A673 (cell line): ENCODE measurements at places on chromosomes 13 and 19.

DNA sequence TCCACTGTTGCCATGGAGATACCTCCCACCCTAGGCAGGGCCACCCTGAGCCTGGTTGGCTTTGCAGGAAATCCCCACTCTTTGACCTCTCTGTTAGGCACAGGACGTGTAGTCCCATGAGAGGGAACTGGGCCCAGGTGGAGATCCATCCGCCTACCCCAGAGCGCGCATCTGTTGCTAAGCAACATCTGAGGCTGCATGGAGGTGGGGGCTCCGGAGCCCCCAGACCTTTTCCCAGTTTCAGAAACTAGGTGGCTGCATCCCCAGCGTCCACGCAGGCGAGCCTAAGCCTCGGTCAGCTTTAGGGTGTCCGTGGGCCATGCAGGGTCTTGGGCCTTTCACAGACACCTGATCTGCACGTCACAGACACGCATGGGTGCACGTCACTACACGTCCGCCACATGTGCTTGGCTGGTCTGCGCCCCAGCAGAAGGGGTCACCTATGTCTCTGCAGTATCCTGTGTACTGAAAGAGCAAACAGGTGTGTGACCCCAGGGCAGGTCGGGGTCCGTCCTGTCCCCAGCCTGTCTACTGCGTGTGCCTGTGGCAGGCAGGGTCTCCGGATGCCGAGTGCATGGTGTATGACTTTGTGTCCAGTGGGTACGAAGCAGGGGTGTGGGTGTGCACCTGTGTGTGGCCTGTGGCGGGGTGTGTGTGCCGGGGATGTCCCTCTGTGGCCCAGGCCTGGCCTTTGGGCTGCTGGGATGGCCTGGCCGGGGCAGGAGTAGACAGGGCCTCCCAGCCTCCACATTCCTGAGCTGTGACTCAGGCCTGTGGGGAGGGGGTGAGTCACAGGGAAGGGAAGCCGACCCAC is 4.1 kb upstream of the CIRBP start:
- no peaks in the 10 kb centered on the region for H3K27me3 ChIP-seq
- DNase-seq, result peak; percentile 80
- H3K4me3 ChIP-seq, result no peak overlapping the region
- peak overlapping the region; percentile 47 for H3K27ac ChIP-seq

GRCh38 chr19:56765137-56765536 is 75.4 kb downstream of the PEG3 start:
- H3K36me3 ChIP-seq, result no peaks in the 10 kb centered on the region
- no peaks in the 10 kb centered on the region for H3K27me3 ChIP-seq
- H3K4me1 ChIP-seq, result no peaks in the 10 kb centered on the region
- H3K4me3 ChIP-seq, result peak overlapping the region; percentile 39

- H3K4me1 ChIP-seq, result no peaks in the 10 kb centered on the region
- no peak overlapping the region for H3K27ac ChIP-seq
- no peaks in the 10 kb centered on the region for H3K36me3 ChIP-seq
- no peak for DNase-seq
- no peaks in the 10 kb centered on the region for H3K27me3 ChIP-seq
Measured at GRCh38 chr13:38494445-38494844, 144.8 kb downstream of the UFM1 start.

- no peaks in the 10 kb centered on the region for H3K27me3 ChIP-seq
- H3K4me3 ChIP-seq, result peak overlapping the region; percentile 99
- DNase-seq, result no peak
- H3K4me1 ChIP-seq, result peaks cover 71% of the 10 kb centered on the region
- H3K27ac ChIP-seq, result peak overlapping the region; percentile 64
Measured at GRCh38 chr19:800360-801029, 3.2 kb downstream of the PTBP1 start.

- H3K36me3 ChIP-seq, result no peaks in the 10 kb centered on the region
- H3K4me1 ChIP-seq, result no peaks in the 10 kb centered on the region
- H3K4me3 ChIP-seq, result no peak overlapping the region
- H3K27ac ChIP-seq, result no peak overlapping the region
- no peak for DNase-seq
Measured at GRCh38 chr19:18179957-18180356, 6.3 kb downstream of the IFI30 start.

DNA sequence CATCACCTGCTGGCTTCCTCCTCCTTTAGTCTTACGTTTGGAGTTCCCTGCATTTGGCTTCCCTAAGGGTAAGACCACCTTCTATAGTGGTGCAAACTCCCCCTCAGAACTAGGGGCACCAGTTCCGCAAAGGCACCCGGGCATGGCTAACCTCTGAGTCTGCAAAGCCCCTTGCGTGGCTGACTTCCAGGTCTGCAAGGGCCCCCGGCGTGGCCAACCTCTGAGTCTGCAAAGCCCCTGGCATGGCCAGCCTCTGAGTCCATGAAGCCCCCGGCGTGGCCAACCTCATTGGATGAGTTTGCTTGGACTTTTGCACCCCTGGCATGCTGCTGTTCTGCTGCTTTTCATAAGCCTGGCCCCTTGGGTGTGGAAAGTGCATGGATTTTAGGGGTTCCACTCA is 5.1 kb downstream of the MCF2L start:
- no peak for DNase-seq
- no peak overlapping the region for H3K27ac ChIP-seq
- no peaks in the 10 kb centered on the region for H3K4me1 ChIP-seq

- no peak for DNase-seq
- H3K4me1 ChIP-seq, result no peaks in the 10 kb centered on the region
- no peaks in the 10 kb centered on the region for H3K27me3 ChIP-seq
Measured at GRCh38 chr19:17184371-17184841, 30.8 kb upstream of the USE1 start.

- no peaks in the 10 kb centered on the region for H3K36me3 ChIP-seq
- no peaks in the 10 kb centered on the region for H3K27me3 ChIP-seq
- H3K27ac ChIP-seq, result no peak overlapping the region
- no peak overlapping the region for H3K4me3 ChIP-seq
- H3K4me1 ChIP-seq, result no peaks in the 10 kb centered on the region
Measured at GRCh38 chr13:46810440-46810839, 13.5 kb upstream of the ESD start.

DNA sequence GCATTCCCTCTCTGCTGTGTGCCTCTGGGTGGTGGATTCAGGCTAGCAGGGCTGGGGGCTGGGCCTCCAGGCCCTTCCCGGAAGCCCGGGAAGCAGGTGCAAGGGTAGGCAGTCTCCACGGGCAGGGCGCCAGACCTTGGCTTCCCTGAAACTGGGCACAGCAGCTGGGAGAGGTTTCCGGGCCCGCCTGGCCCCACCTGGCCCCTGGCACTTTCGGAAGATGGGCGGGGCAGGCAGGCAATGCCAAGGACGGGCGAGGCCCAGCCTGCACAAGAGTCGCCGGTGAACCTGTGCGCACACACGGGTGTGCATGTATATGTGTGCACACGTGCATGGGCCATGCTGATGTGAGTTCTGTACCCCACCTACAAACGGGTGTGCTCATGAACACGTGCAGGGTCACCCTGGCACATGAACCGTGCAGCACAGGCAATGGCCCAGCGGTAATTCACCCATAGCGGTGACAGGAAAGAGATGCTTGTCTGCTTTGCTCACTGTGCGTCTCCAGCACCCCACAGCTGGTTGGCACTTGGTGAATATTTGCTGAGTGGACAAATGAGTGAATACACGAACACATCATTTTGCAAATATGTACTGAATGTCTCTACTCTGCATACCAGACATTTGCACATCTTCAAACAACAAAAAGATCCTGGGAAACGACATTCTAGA is 15.3 kb downstream of the GADD45B start:
- no peak overlapping the region for H3K27ac ChIP-seq
- no peak overlapping the region for H3K4me3 ChIP-seq
- no peaks in the 10 kb centered on the region for H3K36me3 ChIP-seq
- H3K27me3 ChIP-seq, result peaks cover 5% of the 10 kb centered on the region
- peaks cover 8% of the 10 kb centered on the region for H3K4me1 ChIP-seq
- DNase-seq, result peak; percentile 46

DNA sequence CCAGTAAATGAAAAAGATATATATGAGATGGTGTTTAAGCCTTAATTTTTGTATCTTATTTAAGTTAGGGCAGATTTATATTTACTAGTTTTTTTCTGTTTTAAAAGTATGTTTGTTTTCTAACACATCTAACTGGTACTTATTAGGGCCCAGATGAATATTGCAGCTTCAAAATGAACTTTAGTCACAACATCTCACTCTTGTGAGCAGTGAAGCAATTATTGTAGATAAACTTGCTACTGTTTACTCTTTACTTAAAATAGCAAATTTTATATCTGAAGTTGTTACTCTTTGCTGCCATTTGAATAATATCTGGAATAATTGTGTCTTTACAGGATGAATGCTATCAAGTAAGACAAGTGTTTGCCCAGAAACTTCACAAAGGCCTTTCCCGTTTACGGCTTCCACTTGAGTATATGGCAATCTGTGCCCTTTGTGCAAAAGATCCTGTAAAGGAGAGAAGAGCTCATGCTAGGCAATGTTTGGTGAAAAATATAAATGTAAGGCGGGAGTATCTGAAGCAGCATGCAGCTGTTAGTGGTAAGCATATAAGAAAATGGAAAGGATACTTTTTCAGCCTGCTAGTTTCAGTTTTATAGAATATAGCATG is 166.8 kb downstream of the PDS5B start:
- H3K27ac ChIP-seq, result no peak overlapping the region
- H3K4me1 ChIP-seq, result no peaks in the 10 kb centered on the region
- DNase-seq, result no peak
- H3K27me3 ChIP-seq, result no peaks in the 10 kb centered on the region

GRCh38 chr13:75739244-75739868 is 103.2 kb downstream of the LMO7 start:
- H3K4me3 ChIP-seq, result no peak overlapping the region
- H3K27ac ChIP-seq, result no peak overlapping the region
- H3K4me1 ChIP-seq, result no peaks in the 10 kb centered on the region
- no peaks in the 10 kb centered on the region for H3K27me3 ChIP-seq
- no peak for DNase-seq

DNA sequence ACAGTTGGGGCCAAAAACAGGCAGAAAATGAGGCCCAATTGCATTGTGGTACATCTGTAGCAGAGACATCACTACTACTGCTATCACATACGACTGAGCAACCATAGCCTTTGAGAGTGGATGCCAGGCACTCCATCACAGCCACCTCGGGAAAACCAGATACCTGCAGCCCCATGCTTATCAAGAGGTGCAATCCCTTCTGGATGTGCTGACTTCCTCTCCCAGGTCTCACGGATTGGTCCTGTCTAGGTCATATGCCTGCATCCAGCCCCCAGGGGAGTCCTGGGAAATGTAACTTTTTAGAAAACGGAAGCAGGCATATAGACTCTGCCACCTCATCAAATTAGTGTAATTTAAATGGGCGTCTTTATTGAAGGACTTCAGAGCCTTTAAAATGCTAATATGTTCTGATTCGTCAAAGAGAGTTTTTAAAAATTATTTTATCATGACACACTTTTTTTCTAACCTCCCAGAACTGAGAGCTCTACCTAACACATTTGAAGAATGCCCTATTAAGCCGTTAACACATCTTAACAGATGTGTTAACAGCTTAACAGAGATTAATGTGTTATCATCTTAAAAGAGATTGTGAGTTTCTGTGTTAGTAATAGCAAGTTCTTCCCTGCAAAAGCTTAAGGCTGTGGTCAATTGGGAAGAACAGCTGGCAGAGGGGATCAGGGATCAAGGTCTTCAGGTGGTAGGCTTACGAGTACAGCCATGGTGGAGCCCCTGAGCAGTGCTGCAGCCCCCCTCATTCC is 63.9 kb downstream of the DLEU7 start:
- DNase-seq, result no peak
- H3K4me3 ChIP-seq, result no peak overlapping the region
- no peaks in the 10 kb centered on the region for H3K4me1 ChIP-seq
- H3K36me3 ChIP-seq, result no peaks in the 10 kb centered on the region

GRCh38 chr19:6590827-6591319 is at the start of gene CD70:
TSS of gene CD70 (minus strand) at chr19:6591150. CDS start at chr19:6591002, 148 bp downstream.
- no peak within 1 kb of the TSS for H3K27ac ChIP-seq
- H3K4me1 ChIP-seq, result peaks cover 28% of the 10 kb centered on the region
- H3K36me3 ChIP-seq, result no peaks in the 10 kb centered on the region
- DNase-seq, result peak; percentile 74

- no peak overlapping the region for H3K27ac ChIP-seq
- no peak for DNase-seq
- no peaks in the 10 kb centered on the region for H3K27me3 ChIP-seq
- H3K4me3 ChIP-seq, result no peak overlapping the region
Measured at GRCh38 chr13:98239162-98240076, 62.4 kb upstream of the RNF113B start.

DNA sequence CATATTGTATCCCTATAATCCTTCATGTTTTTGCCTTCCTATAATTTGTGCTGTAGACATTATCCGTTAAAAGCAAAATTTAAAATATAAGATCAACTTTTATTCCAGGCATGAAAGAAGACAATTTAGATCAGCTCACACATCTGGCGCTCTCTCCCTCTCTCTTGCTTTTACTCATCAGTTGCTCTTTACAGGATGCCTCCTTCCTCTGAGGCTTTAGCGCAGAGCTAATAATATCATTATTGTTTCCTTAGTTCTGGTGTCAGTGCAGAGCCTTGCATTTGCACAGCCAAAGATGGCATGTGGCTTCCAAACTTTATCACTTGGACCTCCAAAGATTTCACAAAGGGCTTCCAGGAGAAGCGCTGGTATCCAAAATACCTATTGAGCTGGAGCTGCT is 295.1 kb downstream of the FGF9 start:
- DNase-seq, result no peak
- no peaks in the 10 kb centered on the region for H3K36me3 ChIP-seq
- H3K4me3 ChIP-seq, result no peak overlapping the region
- no peak overlapping the region for H3K27ac ChIP-seq

DNA sequence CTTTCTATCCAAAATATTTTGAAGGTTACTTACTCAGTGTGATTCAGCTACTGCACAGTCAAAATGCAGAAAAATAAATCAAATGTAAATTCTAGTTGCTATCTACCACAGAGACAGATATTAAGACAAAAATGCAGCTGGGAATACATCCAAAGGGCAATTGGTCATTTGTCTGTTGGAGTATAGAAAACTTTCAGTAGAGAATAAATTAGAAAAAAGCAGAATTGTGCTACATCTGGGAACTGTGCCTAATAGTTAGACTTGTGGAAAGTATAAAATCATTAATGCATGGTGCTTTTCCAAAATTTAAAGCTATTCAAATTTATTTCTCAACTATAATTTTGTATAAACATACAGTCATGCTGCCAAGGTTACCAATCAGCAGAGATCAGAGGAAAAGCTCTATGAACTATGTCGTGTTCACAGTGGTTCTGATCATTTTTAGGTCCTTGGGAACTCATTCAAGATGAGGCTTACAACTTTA is 1635.8 kb downstream of the PCDH9 start:
- no peaks in the 10 kb centered on the region for H3K27me3 ChIP-seq
- no peak overlapping the region for H3K4me3 ChIP-seq
- DNase-seq, result no peak
- no peaks in the 10 kb centered on the region for H3K36me3 ChIP-seq
- H3K27ac ChIP-seq, result no peak overlapping the region

DNA sequence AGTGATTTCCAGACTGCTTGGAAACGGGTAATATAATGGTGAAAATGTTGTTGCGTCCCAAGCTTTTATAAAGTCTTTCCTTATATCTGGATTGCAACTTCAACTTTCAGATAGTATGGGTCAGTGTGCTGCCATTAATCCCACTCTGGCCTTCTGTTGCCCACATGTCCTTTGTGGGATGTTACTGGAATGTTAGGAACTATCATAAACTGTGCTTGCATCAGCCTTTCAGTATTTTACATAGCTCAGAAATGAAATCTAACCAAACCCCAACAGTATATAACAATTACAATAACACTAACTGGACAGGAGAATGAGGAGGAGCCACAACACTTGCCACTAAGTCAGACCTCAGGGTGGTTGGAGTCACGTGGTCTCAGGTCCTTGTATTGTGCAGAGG is 78.9 kb downstream of the LNX2 start:
- H3K36me3 ChIP-seq, result no peaks in the 10 kb centered on the region
- no peak overlapping the region for H3K4me3 ChIP-seq
- H3K27ac ChIP-seq, result no peak overlapping the region
- no peaks in the 10 kb centered on the region for H3K4me1 ChIP-seq
